ENCODE measurements at places on chromosomes 6 and 20.

- DNase-seq: no peak
These were observed 123.5 kb downstream of the MAP3K7 start for GRCh38 chr6:90463359-90463758.

- DNase-seq: no peak
These were observed 135.1 kb downstream of the CEP57L1 start for GRCh38 chr6:109230453-109230852.

DNA sequence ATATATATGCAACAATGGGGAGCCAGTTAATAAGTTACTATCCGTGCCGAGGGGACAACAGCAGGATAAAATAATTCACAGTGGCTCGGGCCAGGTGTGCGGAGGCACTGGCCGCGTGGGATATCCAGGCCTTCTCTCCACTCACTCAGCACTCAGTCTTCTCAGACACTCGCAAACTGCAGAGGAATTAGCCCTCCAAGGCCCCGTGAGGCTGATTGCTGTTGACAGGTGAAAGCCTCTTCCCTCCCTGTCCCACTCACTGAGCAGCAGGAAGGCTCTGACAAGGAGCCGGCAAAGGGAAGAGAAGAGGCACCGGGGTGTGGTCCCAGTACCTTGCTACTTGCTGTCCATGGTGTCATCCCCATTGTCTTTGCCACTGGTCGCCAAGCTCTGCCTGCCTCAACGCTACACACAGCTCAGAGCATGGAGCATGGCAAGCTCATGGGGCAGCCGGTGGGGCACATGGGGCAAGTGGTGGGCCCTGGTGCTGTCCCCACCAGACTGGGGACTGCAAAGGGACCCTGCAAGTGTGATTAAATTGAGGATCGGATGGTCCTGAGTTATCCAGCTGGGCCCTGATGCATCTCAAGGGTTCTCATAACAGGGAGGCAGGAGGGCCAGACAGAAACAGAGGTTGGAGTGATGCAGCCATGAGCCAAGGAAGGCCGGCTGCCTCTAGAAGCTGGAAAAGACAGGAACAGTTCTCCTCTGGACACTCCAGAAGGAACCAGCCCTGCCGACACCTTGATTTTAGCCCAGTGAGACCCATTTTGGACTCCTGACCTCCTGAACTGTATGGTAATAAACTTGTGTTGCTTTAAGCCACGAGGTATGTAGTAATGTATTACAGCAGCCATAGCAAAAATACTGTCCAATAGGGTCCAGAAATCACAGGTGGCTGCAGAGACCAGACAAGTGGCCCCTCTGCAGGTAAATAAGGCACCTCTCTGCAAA lies 119.7 kb downstream of the PSMB1 start:
- DNase-seq: no peak

- no peak for DNase-seq
These were observed 26.1 kb upstream of the NKAIN2 start for GRCh38 chr6:123777563-123777962.

GRCh38 chr6:45710304-45710821 lies 305.3 kb downstream of the CLIC5 start:
- DNase-seq: no peak

GRCh38 chr6:147508042-147508865 lies at the start of gene SAMD5:
Gene SAMD5 (plus strand): TSS chr6:147508690. CDS start chr6:147508929, 239 bp downstream.
- DNase-seq: peak; percentile 41

DNA sequence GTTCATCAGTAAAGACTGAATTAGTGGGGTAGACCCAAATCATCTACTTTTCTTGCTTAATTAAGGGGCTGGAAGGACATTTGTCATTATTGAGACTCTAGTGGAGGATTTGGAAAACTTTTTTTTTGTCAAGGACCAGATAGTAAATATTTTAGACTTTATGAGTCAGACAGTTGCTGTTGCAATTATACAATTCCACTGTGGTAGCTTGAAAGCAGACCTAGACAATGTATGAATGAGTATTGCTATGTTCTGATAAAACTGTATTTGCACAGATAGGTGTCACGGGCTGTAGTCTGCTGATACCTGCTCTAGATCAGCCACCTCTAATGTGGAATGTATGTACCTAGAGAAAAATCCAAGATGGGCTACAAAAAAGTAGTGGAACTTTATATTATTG lies 175.0 kb downstream of the CARMIL1 start:
- no peak for DNase-seq

- DNase-seq: peak; percentile 39
These were observed 445.4 kb upstream of the DEFB115 start for GRCh38 chr20:30811885-30812671.

DNA sequence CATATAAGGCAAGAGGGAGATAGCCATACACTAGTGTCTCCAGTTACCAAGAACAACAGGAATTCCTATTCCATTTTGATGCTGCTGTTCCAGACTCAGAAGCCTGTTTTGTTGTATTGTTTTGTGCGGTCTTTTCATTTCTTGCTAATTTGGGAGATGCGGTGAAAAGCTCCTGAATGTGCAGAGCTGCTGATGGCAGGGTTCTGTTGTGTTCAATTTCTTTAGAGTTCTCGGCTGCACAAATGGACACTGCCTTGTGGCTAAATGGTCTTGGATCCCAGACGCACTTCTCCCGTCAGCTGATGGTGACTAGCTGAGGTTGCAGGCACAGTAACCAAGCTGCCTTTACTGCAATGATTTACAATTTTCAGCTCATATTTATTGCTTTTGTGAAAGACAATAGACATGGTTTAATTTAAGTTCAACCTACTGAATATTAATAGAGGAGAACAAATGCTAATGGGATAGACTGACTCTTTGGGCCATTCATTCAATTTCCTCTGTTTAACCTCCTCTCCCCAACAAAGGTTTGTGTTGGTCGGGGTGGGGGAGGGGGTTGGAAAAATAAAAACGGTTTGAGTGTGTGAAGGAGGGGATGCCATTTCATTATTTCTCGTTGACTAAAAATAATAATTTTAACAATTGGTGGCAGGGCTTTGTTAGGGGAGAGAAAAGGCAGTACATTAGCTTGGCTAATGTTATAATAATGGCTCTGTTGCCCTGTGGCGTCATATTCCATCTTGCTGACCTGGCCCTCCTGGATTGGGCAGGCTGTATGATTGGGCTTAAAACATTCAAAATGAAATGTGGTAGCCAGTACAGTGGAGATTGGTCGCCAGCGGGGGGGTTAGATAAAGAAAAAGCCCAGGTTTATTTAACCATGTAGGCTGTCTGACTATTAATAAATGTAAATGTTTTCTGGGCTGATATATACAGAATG lies 159.5 kb downstream of the JARID2 start:
- DNase-seq: no peak

GRCh38 chr20:21352703-21353102 lies 44.6 kb downstream of the NKX2-4 start:
- DNase-seq: no peak

DNA sequence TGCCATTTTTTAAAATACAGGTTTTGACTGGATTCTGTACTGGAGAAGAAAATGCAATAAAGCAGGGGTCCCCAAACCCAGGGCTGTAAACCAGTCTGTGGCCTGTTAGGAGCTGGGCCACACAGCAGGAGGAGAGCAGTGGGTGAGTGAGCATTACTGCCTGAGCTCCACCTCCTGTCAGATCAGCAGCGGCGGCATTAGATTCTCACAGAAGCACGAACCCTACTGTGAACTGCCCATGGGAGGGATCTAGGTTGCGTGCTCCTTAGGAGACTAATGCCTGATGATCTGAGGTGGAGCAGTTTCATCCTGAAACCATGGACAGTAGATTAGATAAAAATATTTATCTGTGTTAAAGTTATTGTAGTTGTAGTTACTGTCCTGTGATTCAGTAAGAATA lies 21.1 kb upstream of the FBXO9 start:
- peak; percentile 38 for DNase-seq

DNA sequence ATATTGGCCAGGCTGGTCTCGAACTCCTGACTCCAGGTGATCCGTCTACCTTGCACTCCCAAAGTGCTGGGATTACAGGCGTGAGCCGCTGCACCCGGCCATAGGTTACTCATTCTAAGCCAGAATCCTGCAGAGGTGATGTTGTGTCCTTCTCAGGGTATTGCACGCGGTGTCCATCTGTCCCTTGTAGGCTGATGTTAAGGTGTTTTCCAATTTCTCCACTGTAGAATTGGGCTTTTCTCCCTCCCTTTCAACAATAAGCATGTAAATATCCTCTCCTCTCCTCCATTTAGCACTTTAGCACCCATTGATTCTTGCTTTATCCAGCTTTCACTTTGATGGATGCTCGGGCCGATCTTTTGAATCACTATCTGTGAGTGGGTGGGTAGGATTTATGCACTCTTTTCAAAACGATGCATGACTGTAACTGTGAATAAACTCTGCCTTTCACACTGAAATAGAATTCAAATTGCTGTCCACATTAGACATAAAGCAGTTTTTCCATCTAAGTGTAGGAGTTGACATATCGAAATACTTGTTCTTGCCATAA lies 52.6 kb downstream of the ZBTB2 start:
- DNase-seq: no peak

GRCh38 chr6:29729774-29730328 lies 6.6 kb downstream of the HLA-F start:
- DNase-seq: no peak

All from heart left ventricle (tissue), 16 donors.